Neural crest cell (in vitro differentiated cells): ENCODE measurements at places on chromosomes 7 and 10.

GRCh38 chr7:24705461-24705954, 51.8 kb downstream of the GSDME start:
- DNase-seq, result no peak

GRCh38 chr7:30970594-30971094, 6.9 kb downstream of the GHRHR start:
- no peak for DNase-seq

DNA sequence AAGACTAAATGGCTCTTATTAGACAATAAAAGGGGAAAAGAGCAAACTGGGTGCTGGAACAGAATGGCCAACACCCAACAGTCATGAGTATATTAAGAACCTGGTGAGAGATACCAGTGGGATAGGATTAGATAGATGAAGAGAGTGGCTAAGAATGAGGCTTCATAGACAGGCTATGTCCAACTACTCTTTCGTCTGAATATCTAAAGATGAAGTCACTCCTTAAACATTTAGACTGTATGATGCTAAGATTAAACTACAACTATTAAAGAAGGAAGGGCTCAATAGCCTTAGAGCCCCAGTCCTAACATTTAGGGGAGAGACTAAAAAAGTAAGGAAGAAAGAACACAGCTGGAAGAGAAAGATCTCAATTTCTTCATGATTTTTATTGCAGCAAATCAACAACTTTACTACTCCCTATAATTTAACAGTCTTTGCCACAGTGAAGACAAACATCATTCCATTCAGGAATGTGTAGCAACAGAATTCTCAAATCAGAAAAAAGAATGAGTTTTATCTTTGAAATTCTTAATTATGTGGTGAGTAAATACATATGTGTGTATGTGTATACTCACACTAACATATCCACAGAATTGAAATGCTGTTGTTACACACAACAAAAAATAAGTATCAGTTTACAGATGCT, 45.6 kb downstream of the CACNA2D1 start:
- DNase-seq, result no peak

DNA sequence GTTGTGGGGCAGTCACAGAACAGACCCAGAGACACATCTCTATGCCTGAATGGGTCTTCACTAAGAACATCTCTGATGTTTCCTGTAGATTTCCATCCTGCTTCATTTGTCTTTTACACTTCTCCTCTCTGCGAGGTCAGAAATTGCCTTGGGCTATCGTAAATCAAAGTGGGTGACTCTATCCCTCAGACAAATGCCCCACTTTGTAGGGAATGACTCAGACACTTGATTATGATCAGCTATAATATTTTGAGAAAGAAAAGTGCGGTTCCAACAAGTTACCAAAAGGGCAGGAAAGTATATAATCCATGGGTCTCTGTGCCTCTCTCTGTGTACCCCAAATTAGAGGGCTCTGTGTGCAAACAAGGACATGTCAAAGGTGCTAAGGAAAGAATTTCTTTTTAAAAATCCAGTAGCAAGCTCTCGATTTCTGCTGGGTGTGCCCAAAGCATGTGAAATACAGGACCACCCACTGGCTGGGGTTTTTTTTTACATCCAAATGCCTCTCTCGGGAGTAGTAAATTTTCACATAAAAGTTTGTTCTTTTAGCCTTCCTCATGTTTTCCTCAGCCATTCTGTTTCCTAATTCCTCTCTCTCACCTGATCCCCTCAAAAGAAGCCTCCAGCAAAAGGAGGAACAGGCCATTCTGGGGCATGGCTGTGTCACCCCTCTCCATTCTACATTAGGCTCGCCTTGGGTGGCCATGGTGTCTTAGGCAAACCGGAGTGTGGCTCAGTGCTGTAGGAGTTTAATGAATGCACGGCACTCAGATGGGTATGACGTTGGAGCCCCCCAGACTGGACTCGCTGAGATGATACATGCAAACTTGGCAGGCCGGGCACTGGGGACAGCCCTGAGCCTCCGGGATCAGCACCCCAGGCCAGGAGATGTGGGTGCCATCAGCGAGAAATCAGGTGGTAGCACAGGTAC, 6.3 kb upstream of the OPN4 start:
- DNase-seq, result no peak

DNA sequence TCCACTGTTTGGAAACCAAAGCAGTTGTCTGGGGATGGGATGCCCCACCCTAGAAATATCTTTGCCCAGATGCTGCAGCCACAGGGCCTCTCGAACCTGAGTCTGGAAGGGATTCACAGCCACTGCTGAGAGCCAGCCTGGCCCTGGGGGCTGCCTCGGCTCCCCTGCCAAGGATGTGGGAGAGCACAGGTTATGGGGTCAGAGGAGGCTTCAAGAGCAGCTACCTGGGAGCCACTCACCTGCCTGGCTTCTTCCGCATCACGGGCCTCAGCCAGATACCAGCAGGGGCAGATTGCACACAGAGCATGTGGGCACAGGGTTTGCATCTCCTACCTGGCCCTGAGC, 5.4 kb upstream of the PWWP2B start:
- DNase-seq, result no peak

DNA sequence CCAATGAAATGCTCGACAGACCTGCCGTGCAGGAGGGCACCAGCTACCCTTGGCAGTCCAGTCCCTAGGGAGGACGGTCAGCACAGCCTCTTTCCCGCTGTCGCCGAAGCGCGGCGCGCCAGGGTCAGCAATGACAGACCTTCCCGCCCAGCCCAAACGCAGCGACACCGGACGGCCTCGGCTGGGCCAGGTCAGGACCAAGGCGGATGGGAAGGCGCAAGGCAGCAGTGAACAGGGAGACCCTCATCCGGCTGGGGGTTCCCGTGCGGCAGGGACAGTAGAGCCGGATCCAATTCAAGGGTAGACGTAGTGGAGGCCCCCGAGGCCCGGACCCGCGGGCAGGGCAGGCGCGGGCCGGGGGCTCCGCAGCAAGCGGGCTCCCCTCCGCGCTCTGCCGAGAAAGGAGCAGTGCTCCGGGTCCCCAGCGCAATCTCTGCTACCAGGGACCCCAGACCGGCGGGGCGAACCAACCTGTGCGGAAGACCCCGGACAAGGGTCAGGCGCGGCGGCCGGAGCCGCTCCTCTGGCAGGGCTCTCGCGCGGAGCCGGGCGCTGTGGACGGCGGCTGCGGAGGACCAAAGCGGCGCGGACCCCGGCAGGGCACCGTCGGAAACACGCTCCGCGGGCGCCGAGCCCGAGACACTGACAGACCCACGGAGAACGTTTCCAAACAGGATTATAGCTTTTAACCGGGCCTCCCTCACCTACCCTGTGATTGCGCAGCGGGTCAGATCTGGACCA, at the start of gene SEC31B:
Gene SEC31B (minus strand): TSS at position 551 of the 741 bp plus-strand sequence. CDS start 2,909 bp downstream, outside the sequence.
- peak; percentile 60 for DNase-seq

DNA sequence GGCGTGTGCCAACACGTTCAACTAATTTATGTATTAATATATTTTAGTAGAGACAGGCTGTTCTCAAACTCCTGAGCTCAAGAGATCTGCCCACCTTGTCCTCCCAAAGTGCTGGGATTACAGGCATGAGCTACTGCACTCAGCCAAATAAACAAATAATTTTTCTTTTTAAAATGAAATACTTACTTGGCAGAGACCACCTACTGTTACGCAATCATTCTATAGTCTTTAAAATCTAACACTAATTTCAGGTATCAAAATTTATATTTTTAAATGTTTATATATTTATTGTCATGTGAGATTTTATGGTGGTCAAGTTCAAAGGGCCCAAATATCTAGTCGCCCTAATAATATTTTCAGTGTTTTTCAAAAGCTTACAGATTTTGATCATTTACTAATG, 323.3 kb downstream of the PCDH15 start:
- no peak for DNase-seq

- DNase-seq, result no peak
Measured at GRCh38 chr10:20616918-20617810, 279.9 kb downstream of the NEBL start.

GRCh38 chr10:8035641-8036470, 18.6 kb upstream of the GATA3 start:
- DNase-seq, result no peak

- no peak for DNase-seq
Measured at GRCh38 chr7:139011373-139011772, 24.5 kb downstream of the ZC3HAV1L start.

DNA sequence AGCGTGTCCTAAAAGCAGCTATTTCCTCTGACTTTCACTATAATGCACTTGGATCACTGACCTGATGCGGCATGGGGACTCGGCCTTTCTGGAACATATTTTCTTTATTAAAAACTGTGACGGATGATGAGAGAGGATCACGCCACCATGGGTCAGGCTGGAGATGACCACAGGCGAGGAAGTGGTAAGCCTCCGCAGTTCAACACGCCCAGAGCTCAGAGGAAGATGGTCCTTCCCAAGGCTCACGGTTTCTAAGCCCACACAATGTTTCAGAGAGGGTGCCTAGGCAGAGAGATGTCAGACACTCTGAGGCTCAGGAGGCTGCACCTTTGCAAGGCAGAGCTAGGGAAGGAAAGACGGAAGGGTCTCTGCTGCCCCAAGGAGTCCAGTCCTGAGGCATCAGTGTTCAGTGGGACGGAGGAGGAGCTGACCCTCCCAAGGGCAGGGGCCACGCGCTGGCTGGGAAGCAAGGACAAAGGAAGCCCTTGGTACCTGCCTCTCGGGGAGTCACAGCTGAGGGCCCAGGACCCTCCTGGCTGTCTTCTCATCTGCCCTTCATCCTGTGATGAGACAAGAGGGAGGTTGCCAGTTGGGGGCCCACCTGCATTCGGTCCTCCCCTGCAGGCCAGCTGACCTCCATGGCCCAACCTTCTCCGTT, 9.5 kb downstream of the CHST15 start:
- no peak for DNase-seq

GRCh38 chr7:97025130-97025499, 484 bp upstream of the DLX5 start:
- DNase-seq, result no peak
